ENCODE measurements at places on chromosomes 6 and 20.

GRCh38 chr6:14094721-14095120 is 22.9 kb upstream of the CD83 start:
- DNase-seq: no peak

DNA sequence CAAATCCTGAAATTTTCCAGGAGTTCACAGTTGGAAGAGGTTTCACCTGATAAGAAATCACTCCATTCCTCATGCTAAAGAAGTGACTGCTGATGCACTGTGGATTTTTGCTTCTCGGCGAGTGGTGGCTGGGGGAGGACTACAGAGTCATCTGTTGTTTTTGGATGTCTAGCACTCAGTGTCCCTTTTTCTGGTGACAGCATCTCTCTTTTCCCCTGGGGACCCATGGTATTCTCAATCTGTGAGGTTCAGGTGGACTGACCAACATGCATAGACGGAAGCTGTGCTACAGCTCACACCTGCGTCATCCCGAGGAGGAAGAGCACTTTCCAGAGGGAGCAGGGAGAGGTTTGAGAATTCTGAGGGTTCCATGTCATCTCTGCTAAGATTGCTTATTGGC is 42.7 kb upstream of the ZNF831 start:
- DNase-seq: no peak

DNA sequence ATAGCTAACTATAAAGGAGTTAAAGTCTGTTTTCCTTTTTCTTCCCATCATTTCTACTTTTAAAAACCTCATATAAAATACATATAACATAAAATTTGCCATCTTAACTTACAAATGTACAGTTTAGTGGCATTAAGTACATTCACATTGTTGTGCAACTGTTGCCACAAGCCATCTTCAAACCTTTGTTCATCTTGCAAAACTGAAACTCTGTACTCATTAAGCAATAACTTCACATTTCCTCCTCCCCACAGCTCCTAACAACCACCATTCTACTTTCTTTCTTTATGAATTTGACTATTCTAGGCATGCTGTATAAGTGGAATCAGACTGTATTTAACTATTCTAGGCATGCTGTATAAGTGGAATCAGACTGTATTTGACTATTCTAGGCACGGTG is 4.5 kb downstream of the CCDC170 start:
- no peak for DNase-seq

GRCh38 chr6:19830171-19830570 is 7.0 kb upstream of the ID4 start:
- DNase-seq: no peak

GRCh38 chr6:70309243-70309642 is 6.4 kb upstream of the COL9A1 start:
- DNase-seq: no peak

DNA sequence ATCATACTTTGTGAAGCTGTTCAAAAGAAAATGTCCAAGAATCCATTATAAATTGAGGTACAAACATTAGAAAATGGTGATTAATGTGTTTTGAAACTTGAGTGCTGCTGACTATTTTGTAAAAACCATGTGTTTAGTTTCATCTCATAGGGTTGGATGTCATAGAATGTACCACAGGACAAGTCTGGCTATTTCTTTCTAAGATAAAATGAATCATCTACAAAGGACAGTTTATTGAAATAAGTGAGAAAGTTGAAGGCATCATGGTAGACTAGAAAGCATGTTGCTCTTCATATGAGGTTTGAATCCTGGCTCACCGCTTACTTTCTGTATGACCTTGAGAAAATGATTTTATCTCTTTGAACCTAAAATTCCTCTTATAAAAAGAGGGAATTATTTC is 29.2 kb upstream of the SMAP1 start:
- DNase-seq: no peak

DNA sequence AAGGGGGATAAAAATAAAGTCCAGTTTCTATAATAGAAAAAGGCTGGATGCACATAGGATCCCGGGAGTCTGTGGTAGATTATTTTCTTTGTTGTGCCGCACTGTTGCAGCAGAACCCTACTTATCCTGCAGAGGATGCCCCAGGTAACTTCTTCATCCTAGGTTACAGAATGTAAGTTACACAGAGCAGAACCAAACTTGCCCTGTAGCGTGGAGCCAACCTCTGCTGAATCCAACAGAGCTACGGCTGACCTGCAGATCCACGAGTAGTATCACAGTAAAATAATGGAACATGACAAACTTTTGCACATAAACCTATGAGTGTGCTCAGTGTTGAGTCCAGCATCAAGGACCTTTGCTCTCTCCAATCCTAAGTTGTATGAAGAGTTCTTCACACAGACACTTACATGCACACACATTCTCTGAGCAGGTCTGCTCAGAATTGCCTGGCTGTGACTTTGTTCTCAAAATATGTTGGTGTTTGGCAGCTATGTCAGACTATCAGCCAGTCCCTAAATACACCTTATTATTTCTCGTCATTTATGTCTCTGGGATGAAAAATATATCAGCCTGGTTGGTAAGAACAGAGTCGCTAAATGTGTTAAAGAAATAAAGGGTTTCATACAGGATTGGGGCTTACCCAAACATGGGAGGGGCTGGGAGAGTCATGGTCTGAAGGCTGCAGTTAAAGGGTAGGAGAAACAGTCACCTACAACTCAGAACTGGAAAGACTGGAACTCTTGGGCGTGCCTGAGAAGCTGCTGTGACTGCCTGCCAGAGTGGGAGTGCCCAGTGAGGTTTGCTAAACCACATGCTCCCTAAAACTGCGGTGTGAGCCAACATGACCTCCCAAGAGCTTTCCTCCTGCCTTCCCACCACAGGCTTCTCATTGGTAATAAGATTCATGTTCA is 165.1 kb upstream of the SLC24A3 start:
- no peak for DNase-seq

GRCh38 chr6:52390361-52390727 is 28.4 kb downstream of the PAQR8 start:
- DNase-seq: peak; percentile 65

GRCh38 chr6:108958900-108959770 is 110.9 kb downstream of the ARMC2 start:
- DNase-seq: no peak

- DNase-seq: no peak
Observed at GRCh38 chr6:53486679-53487078, 58.2 kb downstream of the GCLC start.

DNA sequence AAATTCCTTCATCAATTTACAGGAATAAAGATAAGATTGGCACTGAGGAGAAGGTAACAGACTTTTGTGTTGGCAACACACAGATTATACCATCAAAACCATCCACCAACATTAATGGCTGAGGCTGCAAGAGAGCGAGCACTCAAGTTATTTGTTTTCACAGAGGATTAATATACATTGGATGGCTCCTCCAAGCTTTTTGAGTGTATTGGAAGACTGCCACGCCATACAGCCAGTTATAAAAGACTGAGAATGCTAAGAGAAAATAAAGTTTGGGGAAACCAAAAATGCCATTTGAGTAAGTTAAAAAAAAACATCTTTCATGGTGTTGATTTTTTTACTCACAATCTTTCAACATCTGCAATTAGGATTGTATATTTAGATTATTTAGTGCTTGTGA is 973.8 kb upstream of the SLC35B3 start:
- DNase-seq: no peak

- DNase-seq: no peak
Observed at GRCh38 chr6:30364591-30364990, 19.6 kb downstream of the RPP21 start.

DNA sequence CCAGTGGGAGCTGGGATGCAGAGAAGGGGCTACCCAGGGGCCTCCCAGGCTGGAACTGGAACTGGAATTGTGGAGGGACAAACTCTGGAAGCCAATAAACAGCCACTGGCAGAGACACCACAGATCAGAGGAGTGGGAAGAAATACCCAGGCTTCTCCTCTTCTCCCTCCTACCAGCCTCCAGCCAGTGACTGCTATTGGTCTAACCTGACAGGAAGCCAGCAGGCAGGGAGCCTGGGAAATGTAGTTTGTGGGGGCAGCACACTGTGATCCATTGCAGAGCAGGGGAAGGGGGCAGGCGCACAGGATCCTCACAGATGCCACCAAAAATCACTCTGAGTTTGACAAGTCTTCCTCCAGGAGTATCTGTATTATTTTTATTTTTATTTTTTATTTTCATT is 12.1 kb upstream of the MLN start:
- DNase-seq: peak; percentile 24

GRCh38 chr20:44589537-44589936 is 7.2 kb downstream of the PKIG start:
- DNase-seq: peak; percentile 57

- no peak for DNase-seq
Observed at GRCh38 chr6:26304213-26304796, 60.7 kb upstream of the BTN3A2 start.

GRCh38 chr20:35307666-35308653 is 15.7 kb upstream of the FAM83C start:
- DNase-seq: peak; percentile 71

- DNase-seq: no peak
Observed at GRCh38 chr20:36991703-36992102, 40.2 kb upstream of the SAMHD1 start.

DNA sequence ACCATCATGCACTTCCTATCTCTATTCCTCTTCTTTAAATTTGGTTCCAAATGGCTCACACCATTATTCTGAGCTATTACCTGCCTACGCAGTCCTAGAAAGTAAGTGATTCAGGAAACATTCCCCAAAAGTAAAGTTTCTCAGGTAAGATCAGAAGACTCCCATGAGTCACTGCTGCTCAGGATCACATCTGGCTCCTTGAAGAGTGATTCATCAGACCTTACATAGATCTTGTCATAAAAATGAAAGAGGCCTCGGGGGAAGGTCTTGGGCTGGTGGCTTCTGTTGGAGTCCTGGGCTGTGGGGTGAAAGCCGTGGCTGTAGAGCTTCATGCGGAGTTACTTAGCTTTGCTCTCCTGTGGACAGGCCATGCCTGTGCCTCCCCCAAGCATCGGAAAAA is 35.9 kb downstream of the PLG start:
- DNase-seq: no peak

DNA sequence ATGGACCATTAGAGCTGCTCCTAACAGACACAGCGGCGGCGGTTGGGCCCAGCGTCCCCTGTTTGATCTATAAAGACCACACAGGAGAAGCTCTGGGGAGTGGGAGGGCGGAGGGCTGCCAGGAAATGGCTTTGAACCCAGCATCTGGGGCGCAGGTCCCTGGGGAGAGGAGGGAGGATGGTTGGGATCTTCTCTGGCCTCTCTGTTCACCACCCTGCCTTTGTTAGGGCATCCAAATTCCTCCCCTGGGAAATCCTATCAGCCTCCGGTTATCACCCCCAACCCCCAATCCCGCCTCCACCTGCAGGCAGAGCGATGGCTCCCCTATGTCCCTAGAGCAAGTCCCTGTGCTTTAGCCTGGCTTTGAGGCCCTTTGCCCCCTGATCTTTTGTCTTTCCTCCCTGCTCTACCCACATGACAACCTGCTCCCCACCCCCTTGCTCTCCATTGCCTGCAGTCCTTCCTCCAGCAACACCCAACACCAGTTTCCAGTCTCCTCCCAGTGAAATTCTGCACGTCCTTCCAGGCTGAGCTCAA is 7.1 kb downstream of the XKR7 start:
- no peak for DNase-seq

DNA sequence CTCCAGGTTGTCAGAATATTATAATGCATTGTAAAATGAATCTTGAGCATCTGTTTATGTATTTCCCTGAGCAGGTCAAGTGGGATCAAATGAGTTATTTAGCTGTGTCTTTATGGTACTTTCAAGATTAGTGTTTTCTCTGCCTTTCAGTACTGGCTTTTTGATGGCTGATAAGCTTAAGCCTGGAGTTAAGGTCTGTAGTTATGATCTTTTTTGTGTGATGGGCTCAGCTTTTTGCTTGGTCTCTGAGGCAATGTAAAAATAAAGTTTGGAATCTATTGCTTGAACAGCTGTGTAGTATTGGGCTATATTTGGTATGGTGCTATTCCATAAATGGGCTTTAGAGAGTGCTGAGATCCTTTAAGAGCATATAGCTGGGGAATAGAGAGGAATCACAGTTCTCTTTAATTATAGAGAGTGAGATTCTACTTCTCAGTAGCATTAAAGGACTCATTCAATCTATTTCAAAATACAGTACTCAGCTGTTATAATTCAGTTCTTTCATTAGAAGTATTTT is 40.7 kb downstream of the ZNF451 start:
- no peak for DNase-seq

- no peak for DNase-seq
Observed at GRCh38 chr6:170545405-170545804, 7.7 kb downstream of the PSMB1 start.

- no peak for DNase-seq
Observed at GRCh38 chr20:63032861-63033793, 26.4 kb upstream of the BHLHE23 start.

DNA sequence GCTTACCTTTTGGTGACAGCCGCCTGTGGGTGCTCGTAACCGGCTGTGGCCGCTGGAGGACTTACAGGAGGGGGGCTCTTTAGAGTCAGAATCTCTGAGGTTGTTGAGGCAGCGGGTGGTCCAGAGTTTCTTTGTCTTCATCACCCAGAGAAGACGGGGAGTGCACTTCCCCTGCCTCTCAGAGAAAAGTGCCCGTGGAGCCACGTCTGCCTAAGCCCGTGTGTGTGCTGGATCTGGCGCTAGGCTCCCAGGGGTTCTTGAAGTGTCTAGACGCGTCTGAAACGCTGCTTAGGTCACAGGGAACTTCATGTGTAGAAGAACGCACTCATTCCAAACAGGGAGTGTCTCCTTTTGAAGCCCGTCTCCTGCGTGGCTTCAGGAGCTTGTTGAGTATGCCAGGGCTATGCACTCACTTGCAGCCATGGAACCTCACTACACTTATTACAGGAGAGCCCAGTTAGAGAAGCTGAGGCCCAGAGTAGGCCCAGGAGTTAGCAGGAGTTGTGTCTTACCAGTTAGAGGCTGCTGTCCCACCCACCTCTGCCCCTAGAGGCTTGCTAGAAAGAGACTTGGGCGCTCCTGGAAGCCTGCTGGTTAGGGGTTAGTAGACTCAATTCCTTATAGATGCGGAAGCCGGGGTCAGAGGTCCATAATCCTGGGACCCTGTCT is 1.3 kb downstream of the LSM14B start:
- DNase-seq: peak; percentile 28

- DNase-seq: peak; percentile 21
Observed at GRCh38 chr6:149560736-149561135, 5.4 kb upstream of the GINM1 start.

- no peak for DNase-seq
Observed at GRCh38 chr6:154234019-154234772, 122.4 kb downstream of the IPCEF1 start.

- DNase-seq: no peak
Observed at GRCh38 chr6:157049133-157049532, 272.0 kb downstream of the ARID1B start.

All from endothelial cell of umbilical vein (primary cell).